ENCODE measurements at places on chromosomes 6 and 20.

DNA sequence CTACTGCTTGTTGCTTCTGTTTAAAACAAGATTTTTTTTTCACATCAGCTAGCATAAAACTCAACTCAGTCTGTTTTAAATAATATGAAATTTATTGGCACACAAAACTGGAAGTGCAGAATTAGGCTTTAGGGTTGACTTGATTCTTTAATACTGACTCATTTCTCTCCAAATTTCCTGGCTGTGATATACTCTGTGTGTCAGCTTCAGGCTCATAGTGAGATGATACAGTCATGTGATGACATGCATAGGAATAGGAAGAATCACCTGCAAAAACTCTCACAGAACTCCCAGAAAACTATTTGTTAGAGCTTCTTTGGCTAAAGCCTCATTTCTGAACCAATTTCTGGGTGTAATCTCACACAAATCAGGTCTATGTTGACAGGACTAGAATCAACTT is 1068.0 kb upstream of the EPHA7 start:
- DNase-seq = no peak

- no peak for DNase-seq
These were observed 34.5 kb upstream of the FUCA2 start for GRCh38 chr6:143545976-143546547.

DNA sequence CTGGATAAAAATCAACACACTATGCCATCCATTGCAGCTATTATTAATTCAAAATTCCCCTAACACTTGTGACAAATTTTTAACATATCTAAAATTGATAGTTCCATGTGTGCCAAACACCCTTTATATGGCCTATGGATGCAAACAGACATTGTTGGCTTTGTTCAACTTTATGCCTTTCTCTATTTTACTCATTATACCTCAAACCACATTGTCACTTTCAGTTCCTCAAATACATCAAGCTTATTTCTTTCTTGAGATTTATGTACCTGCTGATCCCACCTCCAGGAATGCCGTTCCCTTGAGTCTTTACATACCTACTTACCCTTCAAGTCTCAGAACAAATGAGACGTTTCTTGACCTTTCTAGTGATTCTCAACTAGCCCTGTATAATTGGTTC is 193.5 kb upstream of the PLN start:
- no peak for DNase-seq

DNA sequence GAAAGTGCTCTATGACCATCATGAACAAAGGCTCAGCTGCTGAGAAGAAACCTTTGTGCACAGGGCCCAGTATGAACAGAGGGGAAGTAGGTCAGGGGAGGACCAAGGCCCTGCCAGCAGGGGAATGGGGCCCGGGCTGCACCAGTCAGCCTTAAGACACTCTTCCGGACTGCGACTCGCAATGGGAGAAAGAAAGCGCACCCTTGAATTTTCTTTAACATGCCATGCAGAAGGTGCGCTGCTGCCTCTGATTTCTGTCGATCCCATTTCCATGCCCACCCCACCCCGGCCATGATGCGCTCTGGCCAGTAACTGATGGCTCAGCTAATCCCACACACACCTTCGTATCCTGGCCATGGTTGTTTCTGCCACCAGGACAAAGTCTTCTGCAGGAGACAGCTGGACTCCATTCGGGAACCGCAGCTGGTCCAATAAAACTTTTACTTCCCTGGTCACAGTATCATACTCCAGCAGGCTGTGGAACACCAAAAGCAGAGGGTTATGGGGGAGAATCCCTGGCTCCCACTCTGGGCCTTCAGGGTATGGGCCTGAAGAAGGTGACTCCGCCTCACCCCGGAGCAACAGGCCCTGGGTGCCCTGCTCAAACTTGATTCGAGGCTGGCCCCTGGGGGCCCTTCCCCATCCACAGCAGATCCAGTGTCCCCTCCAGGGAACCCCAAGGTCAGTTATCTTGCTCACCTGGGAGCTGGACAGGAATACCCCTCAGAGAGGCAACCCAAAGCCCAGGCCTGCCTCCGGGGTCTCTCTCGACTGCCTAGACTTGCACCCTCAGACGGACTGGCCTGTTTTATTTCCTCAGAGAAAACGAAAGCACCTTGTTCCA is 20.3 kb downstream of the CST7 start:
- no peak for DNase-seq

- no peak for DNase-seq
These were observed 9.8 kb downstream of the MAS1L start for GRCh38 chr6:29477923-29478450.

DNA sequence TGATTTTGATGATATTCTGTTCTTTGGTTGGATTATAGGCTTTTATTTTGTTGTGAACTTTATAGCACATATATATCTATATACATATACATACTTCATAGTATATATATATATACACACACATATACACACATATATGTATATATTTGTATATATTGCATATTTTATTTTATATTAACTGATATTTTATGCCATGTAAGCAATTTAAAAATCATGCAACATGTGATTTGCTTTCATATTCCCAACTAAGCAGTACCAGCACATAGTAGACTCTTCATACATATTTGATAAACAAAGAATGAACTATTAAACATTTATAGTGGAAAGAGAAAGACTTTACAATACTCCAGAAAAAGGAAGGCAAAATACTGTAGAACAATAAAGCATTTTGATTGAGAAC is 679.2 kb downstream of the TENT5A start:
- no peak for DNase-seq

DNA sequence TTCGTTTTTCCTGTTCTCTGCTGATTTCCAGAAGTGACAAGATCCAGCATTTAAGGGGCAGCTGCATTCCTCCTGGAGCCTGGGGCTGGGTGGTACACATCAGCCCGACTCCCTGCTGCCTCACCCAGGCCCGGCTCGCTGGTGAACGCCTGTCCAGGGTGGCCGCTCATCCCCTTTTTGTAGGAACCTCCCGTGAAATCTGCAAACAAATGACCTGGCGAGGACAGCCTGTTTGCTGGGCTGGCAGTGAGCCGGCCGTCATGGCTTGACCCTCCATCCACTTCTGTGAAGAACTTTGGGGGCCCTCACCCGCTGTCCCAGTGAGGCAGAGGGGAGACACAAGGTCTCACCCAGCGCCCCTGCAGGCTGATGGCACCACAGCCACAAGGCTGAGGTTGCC is 39.0 kb downstream of the PYGB start:
- DNase-seq = no peak

DNA sequence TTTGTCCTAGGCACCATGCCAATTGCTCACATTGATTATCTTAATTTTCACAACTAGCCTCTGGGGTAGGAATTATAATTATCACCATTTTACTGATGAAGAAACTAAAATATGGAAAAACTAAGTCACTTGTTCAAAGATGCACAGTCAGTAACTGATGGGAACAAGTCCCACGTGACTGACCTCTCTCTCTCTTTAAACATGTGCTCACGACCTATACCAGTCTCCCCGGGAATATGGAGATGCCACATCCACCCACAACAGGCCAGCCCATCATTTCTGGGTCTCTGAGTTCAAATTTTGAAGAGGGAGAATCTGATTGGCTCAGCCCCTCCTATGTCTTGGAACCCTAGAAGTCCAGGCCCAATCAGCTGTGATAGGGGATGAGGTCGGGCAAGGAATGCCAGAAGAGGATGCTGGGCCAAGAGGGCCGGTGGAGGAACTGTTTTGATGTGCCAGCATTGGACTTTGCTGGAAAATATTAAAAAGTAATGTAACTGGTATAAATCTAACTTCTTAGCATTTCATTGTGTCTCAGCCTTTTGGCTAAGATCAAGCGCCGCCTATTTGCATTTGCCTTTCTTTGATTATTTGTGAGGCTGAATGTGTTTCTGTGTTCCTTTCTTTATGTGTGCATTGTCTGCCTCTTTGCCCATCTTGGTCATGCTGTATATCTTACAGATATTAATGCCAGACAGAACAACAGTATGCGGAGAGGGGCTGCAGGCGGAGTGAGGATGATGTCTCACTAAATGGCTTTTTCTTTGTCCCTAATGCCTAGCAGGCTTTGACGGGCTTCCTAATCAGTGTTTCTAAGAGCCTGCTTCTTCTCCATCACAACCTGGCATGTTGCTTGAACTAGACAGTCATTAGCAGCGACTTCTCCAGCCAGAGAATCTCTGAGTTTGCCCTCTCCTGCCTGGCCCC is 126.6 kb downstream of the VEGFA start:
- DNase-seq = no peak

- DNase-seq = no peak
These were observed 207.9 kb downstream of the ERMARD start for GRCh38 chr6:169959136-169960002.

Data from GM04504 (cell line).